ENCODE measurements at places on chromosomes 7 and 10.

DNA sequence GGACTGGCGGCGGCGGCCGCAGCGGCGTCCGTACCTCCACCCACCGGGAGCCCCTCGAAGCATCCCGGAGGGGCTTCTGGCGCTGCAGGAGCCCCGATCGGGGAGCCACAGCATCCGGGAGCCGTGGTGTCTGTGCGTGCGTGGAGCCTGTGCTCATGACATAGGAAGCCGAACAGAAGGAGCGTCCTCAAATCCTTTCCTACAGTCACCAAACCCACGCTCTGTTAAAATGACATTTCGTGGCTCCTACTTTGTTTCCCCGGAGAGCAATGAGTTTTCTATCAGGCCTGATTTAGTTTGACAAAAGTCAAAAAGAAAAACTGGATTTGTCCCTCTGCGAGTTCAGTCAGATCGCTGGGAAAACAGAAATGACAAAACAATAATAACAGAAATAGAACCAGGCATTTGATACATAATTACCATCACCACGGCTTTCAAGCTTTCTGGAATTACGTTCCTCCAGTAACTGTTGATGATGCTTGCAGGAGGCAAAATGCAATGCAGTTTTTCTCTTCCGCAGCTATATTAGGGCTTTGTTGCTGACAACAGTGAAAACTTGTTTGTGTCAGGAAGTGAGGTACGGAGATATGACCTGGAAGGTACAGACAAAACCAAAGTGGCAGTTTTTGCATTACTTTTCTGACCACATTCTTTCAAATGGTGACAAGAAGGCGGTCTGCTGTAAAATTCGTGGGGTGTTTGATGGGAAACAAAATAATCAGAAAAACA is 219.3 kb upstream of the MKLN1 start:
- no peak for DNase-seq

DNA sequence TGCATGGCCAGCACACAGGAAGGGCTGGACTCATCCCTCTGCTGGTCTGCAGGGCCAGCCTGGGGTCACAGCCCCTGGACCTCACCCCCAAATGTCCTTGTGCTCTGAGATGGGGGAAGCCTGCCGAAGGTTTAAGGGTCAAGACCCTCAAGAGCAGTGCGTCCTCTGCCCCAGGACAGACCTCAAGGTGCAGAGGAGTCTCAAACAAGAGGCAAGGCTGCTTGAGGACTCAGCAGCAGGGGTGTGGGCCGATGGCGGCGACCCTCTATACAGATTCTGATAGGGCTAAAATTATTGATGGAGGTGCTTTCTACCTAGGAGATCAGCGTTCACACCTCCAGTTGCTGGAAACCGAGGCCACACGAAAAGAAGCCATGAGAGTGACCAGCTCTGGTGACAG is 80.7 kb downstream of the ZRANB1 start:
- DNase-seq: no peak

GRCh38 chr7:21947946-21948345 is 2.2 kb upstream of the CDCA7L start:
- no peak for DNase-seq

DNA sequence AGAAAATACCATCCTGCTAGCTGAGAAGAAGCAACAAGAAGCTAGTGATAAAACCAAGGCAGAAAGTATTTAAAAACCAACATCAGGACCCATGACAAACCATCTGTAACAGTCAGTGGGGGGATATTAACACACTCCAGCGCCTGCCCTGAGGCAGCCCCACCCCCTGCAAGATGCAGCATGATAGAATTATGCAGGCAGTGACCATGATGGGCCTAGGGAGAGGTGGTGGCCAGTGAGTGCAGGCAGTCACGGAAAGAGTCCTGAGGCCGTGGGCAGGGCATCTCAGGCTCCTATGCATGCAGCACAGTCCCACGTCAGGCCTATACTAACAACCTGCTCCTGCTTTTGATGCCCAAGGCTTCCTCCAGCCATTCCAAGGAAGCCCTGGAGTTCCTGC is 686.9 kb downstream of the GRID1 start:
- no peak for DNase-seq

- no peak for DNase-seq
These were observed 25.2 kb upstream of the OPTN start for GRCh38 chr10:13074563-13075451.

DNA sequence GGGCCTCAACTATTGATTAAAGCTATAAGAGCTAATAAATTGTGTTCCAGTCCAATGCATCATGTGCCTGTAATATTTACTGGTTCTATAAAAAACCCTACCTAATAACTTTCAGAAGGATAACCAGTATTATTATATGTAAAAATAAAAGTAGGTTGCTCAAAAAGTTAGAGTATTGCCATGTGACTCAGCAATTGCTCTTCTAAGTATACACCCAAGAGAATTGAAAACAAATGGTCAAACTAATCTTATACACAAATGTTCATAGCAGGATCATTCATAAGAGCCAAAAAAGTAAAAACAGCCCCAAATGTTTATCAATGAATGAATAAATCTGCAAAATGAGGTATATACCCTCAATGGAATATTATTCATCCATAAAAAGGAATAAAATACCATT is 89.5 kb upstream of the TES start:
- no peak for DNase-seq

DNA sequence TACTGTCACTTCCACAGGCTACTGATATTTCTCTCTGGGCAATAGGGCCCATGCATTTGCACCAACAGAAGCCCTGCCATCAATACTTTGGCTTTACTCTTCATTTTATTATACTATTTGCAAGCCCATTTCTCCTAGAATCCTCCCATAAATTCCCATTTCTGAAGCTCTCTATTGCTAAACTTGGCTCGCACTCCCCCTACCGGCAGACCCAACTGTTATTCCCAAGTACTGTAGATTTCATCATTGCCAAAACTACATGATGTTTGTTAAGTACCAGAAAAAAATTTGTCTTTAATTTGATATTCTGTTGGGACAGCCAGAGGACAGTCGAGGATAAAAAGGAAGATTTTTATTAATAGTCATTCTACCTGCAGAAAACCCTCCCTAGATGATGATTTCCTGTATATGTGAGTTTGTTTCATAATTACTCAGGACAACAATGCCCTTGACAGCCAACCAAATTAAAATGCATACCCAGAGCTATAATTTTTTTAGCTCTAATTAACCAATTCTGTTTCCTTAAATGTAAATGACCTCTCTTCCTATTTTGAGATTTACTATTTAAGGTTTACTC is 298.6 kb downstream of the REEP3 start:
- no peak for DNase-seq

GRCh38 chr10:79003183-79004100 is 65.3 kb upstream of the ZMIZ1 start:
- DNase-seq: no peak

- no peak for DNase-seq
These were observed 22.6 kb upstream of the PDIA4 start for GRCh38 chr7:149050941-149051340.

DNA sequence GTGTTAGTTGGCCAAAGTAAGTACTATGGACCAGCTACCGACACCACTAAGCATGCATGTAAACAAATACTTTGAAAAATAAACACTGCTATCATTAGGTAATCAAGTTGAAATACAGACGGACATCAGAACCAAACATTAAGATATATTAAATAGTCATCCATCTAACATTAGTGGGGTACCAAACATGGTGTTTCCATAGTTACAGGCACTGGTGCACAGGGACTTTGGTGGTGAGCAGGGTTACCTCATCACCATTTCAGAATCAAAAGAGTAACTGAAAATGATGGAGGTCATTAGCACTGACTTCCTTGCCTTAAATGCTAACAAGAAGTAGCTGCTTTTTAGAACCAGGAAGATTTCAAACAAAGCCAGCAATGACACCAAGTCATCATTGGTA is 23.9 kb downstream of the EBLN1 start:
- no peak for DNase-seq

GRCh38 chr7:64795176-64795575 is 948 bp downstream of the ZNF138 start:
- DNase-seq: no peak

DNA sequence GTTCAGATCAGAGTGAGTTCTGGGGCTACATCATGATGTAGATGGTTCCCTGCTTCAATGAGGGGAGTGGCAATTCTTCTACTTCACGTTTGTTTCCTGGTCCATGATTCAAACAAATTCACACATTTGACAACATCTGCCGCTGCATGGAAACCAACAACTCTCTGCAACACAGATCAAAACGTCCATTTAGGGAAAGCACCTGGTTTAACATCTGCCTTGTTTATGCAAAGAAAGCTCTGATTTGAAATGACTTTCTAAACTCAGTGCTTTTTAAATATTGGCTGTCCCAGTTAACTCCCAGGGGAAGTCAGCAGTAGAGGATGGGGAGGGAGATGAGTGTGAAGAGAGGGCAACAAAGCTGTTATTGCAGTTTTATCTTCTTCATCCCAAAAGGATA is 93.8 kb downstream of the GAD2 start:
- no peak for DNase-seq

GRCh38 chr10:89256962-89257361 is 5.4 kb upstream of the LIPA start:
- no peak for DNase-seq

GRCh38 chr7:85567983-85568382 is 381.1 kb upstream of the SEMA3D start:
- DNase-seq: no peak

- no peak for DNase-seq
These were observed 98.5 kb upstream of the PPP2R2D start for GRCh38 chr10:131802156-131802915.

DNA sequence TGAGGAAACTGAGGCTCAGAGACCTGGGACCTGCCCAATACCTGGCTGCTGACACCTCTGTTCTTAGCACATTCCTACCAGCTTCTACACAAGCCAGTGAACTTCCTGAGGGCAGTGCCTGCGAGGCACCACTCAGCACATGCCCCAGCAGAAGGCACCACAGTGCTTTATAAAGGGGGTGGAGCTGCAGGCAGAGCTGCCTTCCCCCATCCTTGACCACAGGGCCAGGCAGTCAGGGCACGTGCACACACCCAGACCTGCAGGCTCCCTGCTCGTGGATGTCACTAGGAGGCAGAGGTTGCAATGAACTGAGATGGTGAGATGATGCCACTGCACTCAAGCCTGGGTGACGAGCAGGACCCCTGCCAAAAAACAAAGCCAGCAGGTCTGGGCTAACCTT is 39.2 kb upstream of the TUBB8 start:
- no peak for DNase-seq

- DNase-seq: no peak
These were observed 71.3 kb upstream of the ARMC3 start for GRCh38 chr10:22856444-22857074.

DNA sequence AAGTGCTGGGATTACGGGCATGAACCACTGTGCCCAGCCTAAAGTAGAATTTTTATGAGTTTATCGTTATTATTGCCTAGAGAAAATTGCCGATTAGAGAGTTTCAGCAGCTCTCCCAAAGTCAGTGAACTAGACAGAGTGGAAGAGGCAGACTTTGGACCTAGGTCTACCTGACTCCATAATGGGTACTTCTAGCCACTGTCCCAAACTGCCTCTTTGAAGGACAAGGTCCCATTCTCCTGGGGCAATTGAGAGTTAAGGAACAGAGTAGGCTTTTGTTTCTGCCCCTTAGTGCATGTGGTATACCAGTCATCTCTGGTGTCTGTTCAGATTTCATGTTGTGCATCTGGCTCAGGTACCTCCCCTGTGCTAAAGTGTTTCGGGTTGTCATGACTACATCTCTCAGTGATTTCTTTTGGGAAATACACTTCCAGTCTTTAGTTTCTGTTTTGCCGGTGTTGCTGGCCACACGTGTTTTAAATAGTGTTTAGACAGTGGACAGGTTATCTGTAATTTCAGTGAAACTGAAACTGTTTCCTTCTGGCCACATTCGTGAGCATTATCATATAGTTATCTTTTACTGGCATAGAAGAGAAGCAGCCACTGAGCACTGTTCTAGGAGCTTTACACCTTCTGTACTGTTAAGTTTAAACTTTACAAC is 4.7 kb downstream of the TMEM236 start:
- DNase-seq: no peak

GRCh38 chr10:3595736-3596135 is 189.3 kb downstream of the KLF6 start:
- DNase-seq: no peak

DNA sequence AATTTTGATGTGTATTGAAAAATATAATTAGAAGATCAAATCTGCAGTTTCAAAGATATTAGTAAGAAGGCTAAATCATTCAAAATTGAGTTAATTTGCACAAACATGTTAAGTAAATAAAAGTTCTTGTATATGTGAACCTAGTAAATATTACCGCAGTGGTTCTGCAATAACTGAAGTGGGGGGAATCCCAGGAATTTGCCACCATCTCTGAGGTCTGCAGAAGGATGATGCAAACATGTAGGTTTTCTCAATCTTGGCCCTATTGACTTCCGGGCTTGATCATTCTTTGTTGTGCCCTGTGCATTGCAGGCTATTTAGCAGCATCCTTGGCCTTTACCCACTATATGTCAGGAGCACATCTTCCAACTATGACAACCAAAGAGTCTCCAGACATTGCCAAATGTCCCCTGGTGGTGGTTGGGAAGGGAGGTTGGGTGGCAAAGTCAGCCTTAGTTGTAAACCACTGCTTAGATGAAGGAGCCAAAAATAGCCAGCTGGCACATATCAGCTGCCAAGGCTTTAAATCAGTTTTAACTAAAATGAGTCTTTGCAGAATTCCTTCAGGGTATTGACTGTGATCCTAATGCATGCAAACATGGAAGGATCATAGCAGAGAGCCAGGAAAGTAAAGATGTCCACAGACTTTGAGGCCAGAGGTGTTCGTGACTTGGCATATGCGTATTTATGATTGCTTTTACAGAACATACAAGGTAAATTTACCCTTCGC is 146.3 kb downstream of the TRIL start:
- DNase-seq: no peak

GRCh38 chr7:1052031-1052818 is 7.9 kb downstream of the GPR146 start:
- DNase-seq: no peak

GRCh38 chr10:85926136-85926535 is 440.5 kb downstream of the GRID1 start:
- DNase-seq: no peak

GRCh38 chr10:33290321-33291052 is 44.0 kb downstream of the NRP1 start:
- no peak for DNase-seq

- DNase-seq: no peak
These were observed 672 bp downstream of the LFNG start for GRCh38 chr7:2520131-2520760.

DNA sequence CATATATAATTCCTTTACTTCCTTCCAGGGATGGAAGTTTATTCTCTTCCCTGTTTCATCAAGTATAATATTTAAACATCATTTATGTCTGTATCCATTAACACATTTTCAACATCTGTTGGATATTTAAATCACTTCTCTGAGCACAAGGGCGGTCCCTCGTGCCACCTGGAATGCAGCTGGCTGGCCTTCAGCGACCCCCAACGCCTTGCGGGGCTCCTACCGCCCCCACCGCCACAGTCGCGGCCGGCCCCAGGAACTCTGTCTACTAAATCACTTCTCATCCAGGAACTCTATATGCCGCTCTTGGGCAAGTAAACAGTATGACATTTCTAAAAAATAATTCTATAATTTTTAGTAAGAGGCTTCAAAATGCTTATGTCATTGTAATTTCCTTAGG is 221.1 kb upstream of the PTN start:
- no peak for DNase-seq

Measured in activated naive CD4-positive, alpha-beta T cell (primary cell).